ENCODE measurements at places on chromosomes 13 and 19.

GRCh38 chr13:22161871-22162270 lies 491.0 kb downstream of the FGF9 start:
- DNase-seq = no peak

DNA sequence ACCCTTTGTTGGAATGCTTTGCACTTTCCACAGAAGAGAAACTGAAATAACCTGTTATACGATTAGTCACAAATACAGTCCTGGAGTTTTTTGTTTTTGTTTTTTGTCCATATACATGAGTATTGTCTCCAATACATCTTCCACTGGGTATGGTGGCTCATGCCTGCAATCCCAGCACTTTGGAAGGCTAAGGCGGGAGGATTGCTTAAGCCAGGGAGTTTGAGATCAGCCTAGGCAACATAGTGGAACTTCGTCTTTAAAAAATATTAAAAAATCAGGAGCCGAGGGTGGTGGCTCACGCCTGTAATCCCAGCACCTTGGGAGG lies 25.0 kb downstream of the AP2S1 start:
- DNase-seq = no peak

DNA sequence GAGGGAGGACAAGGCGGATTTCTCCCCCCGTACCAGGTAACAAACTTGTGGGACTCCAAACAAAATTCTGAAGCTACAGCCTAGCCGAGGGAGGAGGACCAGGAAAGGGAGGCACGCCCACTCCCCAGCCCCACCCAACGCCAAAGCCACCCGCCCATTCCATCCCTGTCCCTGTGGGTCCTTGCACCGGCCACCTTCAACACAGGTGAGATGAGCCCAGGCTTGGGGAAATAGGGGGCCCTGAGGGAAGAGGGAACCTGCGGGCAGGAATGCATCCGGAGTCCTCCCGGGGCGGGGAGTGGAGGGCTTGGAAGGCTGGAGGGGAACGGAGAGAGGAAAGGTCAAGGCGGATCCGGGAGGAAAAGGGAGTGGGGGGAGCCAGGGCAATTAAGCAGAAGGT lies at the start of gene BEST2:
BEST2 (plus strand) TSS at position 157 of the 400 bp plus-strand sequence. CDS start 802 bp downstream, outside the sequence.
- no peak for DNase-seq

DNA sequence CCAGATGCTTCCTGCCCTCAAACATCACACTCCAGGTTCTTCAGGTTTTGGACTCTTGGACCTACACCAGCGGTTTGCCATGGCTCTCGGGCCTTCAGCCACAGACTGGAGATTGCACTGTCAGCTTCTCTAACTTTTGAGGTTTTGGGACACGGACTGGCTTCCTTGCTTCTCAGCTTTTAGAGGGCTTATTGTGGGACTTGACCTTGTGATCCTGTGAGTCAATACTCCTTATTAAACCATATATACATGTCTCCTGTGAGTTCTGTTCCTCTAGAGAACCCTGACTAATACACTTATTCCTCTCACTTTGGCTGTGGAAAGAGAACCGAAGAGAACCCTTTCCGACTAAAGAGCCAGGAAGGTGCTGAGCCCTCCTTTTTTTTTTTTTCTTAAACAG lies 53.6 kb downstream of the LMO7 start:
- DNase-seq = no peak

GRCh38 chr13:22336460-22336859 lies 665.6 kb downstream of the FGF9 start:
- DNase-seq = no peak

DNA sequence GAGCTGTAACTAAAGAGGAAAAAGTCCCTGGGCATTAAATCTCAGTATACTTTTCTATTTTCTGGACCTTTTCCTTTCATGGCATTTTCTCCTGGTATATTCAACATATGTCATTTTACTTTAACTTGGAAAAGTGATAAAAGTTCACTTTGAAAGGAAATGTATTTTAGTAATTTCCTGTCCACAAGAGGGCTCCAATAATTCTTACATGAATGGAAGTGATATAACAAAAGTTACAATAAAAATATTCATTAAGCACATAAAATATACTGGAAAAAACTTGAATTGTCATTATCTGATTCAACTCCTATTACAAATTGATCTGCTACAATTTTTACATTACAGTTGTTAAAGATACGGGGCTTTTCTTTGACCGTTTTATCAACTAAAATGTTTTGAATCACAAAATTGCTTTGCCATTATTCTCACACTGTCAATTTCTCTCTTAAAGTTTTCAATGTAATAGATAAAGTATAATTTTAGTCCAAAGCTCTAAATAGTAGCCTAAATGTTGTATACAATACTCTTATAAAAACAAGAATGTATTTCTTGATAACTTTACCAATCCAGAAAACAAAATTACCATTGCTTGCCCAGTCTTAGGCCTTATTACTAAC lies 4.9 kb downstream of the UBL3 start:
- no peak for DNase-seq

GRCh38 chr19:58274771-58275201 lies 4.0 kb upstream of the ZNF8 start:
- DNase-seq = no peak

- DNase-seq = no peak
Measured at GRCh38 chr13:27309401-27309958, 38.9 kb downstream of the RASL11A start.

DNA sequence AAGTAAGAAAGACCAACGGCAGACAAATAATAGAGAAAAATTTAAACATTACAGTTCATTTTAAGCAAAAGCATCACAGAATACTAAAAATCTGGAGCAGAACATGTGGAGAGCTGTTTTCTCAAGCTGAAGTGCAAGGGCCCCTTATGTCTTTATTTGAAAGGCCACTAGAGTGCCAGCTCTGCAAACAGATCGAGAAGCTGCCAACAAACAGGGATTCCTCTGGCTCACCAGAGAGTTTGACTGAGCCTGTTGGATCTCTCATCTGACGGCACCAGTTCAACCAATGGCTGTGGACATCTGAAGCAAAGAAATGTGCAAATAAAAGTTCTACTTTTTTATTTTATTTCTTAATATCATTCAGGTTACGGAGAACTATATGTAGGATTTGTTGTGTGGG lies 119.7 kb downstream of the COL4A2 start:
- no peak for DNase-seq

GRCh38 chr13:40109351-40109844 lies 453.9 kb downstream of the COG6 start:
- DNase-seq = peak; percentile 40

GRCh38 chr13:44972956-44973581 lies 16.2 kb downstream of the NUFIP1 start:
- DNase-seq = no peak

DNA sequence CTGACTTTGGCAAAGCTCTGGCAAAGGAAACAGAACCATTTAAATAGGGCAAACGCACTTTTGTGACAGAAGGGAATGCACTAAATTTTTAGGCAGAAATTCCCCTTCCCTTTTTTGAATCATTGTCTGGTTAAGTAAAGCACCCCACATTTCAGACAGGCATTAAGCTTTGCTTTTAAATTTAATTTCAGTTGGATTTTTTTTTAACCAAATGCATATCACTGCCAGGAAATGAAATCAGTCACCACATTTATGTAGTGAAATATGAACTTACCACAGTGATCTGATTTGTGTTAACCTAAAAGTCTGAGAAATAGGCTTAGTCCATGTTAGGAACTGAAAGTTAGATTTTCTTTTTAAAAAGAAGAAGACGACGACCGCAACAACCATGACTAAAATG lies 10.8 kb downstream of the GPR183 start:
- DNase-seq = no peak

DNA sequence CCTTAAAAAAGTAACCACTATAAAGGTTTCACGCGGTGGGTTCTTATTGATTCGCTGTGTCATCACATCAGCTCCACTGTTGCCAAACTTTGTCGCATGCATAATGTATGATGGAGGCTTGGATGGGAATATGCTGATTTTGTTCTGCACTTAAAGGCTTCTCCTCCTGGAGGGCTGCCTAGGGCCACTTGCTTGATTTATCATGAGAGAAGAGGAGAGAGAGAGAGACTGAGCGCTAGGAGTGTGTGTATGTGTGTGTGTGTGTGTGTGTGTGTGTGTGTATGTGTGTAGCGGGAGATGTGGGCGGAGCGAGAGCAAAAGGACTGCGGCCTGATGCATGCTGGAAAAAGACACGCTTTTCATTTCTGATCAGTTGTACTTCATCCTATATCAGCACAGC lies 30.6 kb downstream of the FGF9 start:
- no peak for DNase-seq

DNA sequence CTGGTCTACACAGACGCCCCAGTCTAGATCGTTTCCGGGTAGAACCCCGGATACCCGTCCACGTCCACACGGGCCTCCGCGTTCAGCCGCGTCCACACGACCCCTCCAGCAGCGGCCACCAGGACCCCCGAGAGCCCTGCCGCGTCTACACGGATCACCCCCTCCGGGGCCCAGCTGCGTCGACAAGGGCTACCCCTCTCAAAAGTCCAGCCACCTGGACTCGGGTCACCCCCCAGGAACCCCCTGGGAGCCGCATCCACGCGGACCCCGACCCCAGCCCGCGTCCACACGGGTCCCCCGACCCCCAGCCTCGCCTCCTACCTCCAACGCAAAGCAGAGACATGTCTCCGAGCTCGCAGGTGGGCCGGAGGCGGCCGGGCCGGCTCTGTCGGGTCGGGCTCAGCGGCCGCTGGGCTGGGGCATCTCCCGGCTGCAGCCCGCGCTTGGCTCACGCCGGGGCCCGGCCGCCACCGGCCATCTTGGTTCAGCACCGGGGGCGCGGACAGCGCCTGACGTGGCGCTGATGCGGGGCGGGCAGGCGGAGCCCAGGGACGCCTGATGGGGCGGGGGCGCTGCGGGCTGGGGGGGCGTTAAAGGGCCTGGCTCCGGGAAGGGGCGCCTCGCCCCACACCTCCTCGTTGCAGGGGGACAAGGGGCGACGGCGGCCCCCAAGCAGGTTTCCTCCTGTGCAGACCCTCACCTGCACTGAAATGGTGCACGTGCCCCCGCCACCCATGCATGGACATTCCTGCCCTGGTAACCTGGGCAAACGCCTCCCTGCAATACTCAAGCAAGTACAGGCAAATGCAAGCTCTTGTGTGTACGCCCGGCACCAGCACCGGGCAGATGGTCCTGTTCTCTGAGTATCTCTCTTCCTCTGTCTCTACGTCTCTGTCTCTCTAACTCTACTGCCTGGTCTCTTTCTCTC lies at the start of gene UNC13A:
UNC13A (minus strand) TSS at position 498 of the 928 bp plus-strand sequence; CDS start at position 343, 155 bp downstream.
- no peak for DNase-seq

GRCh38 chr13:32310134-32310706 lies 4.9 kb downstream of the ZAR1L start:
- no peak for DNase-seq

DNA sequence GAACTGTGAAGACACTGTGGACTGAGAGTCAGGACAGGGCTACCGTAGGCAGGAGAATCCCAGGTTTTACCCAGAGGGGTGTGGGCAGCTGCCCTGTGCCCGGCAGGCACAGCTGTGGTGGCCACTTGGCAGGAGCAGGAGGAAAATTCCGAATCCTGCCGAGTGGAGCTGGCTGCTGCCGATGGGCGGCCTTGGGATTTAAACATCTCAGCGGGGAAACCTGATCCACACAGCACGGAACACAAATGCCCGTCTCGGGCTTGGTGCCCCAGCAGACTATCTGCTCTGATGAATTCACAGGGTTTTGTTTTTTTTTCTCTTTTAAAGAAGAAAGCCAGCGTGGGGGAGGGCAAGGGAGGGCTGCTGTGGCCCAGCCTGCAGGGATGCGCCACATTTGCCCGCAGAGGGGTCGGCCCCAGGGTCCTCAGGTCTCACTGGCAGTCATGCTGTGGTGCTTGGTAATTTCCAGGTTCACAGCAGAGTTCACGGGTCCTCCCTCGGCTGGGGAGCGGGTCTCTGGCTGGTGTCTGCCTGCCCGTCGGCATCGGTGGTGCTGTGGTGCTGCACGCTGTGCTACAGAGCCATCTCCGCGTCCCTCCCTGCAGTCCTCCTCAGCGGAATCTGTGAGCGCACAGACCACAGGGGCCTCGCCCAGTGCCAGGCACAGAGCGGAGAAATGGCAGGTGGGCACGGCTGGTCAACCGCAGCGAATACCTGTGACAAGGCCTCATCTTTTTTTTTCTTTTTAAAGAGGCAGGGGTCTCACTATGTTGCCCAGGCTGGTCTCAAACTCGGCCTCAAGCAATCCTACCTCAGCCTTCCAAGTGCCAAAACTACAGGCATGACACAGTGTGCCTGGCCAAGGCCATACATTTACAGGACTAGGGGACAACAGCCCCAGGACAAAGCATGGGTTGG lies 28.1 kb downstream of the MPND start:
- DNase-seq = peak; percentile 60

GRCh38 chr19:55647732-55648584 lies at the start of gene CCDC106:
Gene CCDC106, plus strand, starts transcription at chr19:55648212. Its CDS starts 835 bp downstream, at chr19:55649047.
- peak; percentile 60 for DNase-seq

DNA sequence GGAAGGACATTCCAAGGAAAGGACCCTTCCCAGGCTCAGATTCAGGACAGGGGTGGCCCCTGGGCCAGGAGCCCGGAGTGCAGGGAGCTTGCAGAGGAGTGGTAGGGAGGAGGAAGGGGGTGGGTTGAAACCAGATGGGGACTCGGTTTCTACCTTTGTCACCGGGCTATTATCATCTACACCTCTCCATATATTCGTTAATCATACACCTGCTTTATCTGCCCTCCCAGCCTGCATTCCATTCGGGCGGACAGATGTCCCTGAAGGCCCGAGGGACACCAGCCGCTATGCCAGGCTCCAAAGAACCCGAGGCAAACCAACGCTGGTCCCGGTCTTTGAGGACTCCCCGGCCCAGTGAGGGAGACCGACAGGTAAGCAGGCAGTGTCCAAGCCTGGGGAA lies 15.5 kb upstream of the MYH14 start:
- DNase-seq = no peak

- DNase-seq = no peak
Measured at GRCh38 chr19:2942928-2943640, 1.7 kb downstream of the ZNF77 start.

GRCh38 chr13:49936968-49937273 lies 781 bp upstream of the SPRYD7 start:
- no peak for DNase-seq

DNA sequence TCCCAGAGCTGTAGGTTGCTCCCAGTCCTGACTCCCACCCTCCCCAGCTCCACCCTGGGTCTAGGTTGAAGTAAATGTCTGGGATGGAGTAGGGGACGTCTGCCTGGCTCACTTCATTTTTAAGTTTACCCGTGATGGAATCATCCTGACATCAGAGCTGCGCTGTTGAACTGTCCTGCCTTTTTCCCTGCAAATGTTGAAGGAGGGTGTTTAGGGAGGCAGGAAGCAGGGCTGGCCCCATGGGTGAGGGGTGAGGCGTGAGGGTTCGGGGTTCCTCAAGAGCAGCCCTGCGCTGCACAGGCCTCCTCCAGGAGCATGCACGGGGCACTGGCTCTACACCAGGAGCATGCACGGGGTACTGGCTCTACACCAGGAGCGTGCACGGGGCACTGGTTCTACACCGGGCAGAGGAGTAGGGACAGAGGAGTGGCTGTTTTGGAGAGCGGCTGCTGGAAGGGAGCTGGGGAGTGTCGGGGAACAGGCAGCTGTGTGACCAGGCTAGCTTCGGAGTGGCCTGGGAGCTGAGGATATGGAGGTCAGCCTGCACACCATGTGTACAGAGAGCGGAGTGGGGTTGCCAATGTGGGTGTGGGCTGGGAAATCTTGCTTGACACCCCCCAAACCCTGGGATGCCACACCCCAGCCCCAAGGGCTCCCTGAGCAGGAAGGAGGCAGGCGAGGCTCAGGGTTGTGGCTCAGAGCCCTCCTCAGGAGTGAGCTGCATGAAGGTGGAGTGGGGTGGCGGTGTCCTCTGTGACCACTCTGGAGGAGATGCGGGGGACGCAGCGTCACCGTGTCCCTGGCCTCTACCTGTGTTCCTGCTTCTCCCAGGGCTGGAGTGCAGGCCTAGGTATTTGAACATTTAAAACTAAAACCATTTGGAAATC lies 63.3 kb downstream of the GPR12 start:
- no peak for DNase-seq

- DNase-seq = peak; percentile 68
Measured at GRCh38 chr13:46553521-46553885, 533 bp downstream of the LRCH1 start.
